Endothelial cell (in vitro differentiated cells): ENCODE measurements at places on chromosomes 11 and 22.

- peaks cover 7% of the 10 kb centered on the region for H3K4me1 ChIP-seq
- H3K4me3 ChIP-seq, result no peak overlapping the region
- no peaks in the 10 kb centered on the region for H3K36me3 ChIP-seq
These were observed 1155.6 kb downstream of the DLG2 start for GRCh38 chr11:84471501-84471900.

- H3K36me3 ChIP-seq, result no peaks in the 10 kb centered on the region
- no peak overlapping the region for H3K4me3 ChIP-seq
- H3K4me1 ChIP-seq, result peaks cover 2% of the 10 kb centered on the region
- DNase-seq, result peak; percentile 87
- H3K27ac ChIP-seq, result no peak overlapping the region
- H3K27me3 ChIP-seq, result no peaks in the 10 kb centered on the region
These were observed 12.3 kb upstream of the ASRGL1 start for GRCh38 chr11:62324731-62325556.

- H3K36me3 ChIP-seq, result peaks cover 15% of the 10 kb centered on the region
- no peaks in the 10 kb centered on the region for H3K27me3 ChIP-seq
- no peak overlapping the region for H3K27ac ChIP-seq
- H3K4me3 ChIP-seq, result no peak overlapping the region
These were observed 79.7 kb upstream of the HORMAD2 start for GRCh38 chr22:30000566-30000965.

DNA sequence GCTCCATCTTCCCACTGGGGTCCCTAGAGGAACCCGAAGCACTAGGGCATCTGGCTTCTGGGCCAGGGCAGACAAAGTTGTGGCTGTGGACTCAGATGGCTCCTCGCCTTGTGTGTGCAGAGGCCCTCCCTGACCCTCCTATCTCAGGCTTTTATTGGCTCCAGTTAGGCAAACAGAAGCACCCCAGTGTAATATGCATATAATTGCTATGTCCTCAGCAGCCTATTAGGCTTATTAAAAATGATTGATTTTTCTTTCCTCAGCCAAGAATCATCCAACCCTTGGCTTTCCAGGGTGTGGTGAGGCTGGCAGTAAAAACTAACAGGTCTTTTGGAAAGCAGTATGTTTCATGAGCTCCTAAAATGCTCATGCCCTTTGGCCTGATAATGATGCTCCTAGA, 22.3 kb downstream of the UPB1 start:
- H3K4me3 ChIP-seq, result no peak overlapping the region
- no peak overlapping the region for H3K27ac ChIP-seq
- H3K27me3 ChIP-seq, result peaks cover 1% of the 10 kb centered on the region
- peaks cover 2% of the 10 kb centered on the region for H3K4me1 ChIP-seq
- no peak for DNase-seq

DNA sequence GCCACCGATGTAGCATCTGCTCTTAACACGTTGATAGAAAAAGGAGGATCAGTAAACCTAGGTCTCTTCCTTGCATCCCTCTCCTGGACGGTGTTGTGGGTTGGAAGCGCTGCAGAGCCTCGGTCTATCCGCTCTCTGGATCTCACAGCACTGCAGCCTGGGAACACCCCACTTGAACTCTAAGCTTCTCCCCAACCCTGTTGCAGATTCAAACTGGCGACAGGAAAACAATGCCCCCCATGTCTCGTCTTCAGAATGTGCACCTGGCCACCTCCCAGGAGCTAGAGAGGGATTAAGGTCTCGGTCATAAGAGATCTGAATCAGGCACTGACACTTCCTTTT, 454 bp downstream of the TMEM218 start:
- no peak overlapping the region for H3K27ac ChIP-seq
- peaks cover 15% of the 10 kb centered on the region for H3K4me1 ChIP-seq
- no peaks in the 10 kb centered on the region for H3K36me3 ChIP-seq
- H3K4me3 ChIP-seq, result peak overlapping the region; percentile 100
- peaks cover 2% of the 10 kb centered on the region for H3K27me3 ChIP-seq

- H3K27ac ChIP-seq, result peak overlapping the region; percentile 5
- DNase-seq, result no peak
- peaks cover 22% of the 10 kb centered on the region for H3K27me3 ChIP-seq
- peaks cover 4% of the 10 kb centered on the region for H3K36me3 ChIP-seq
- H3K4me3 ChIP-seq, result peak overlapping the region; percentile 49
These were observed 1.9 kb downstream of the NEAT1 start for GRCh38 chr11:65424205-65425104.

- H3K36me3 ChIP-seq, result no peaks in the 10 kb centered on the region
- peak overlapping the region; percentile 96 for H3K27ac ChIP-seq
- DNase-seq, result peak; percentile 49
- H3K27me3 ChIP-seq, result peaks cover 1% of the 10 kb centered on the region
- H3K4me3 ChIP-seq, result peak overlapping the region; percentile 98
These were observed 869 bp upstream of the EIF4ENIF1 start for GRCh38 chr22:31490496-31490925.

DNA sequence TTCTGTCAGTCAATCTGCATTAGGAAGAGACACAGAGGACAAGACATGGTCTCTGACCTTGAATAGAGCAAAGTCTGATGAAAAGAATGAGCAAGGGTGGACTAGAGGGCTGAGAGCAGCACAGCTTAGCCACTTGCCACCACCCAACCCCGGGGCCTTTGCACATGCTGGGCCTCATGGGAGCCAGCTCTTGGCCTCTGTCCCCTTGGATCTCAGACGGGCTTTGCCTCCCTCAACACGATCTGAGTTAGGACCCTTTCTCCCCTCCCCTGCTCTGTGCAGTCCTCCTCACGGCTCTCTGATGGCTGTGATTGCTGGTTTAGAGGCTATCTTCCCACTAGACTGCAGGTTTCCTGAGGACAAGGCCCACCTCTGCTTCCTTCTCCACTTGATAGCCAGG, 131.6 kb upstream of the B3GAT1 start:
- no peak overlapping the region for H3K4me3 ChIP-seq
- peaks cover 8% of the 10 kb centered on the region for H3K27me3 ChIP-seq
- H3K4me1 ChIP-seq, result peaks cover 9% of the 10 kb centered on the region
- no peak for DNase-seq
- H3K36me3 ChIP-seq, result no peaks in the 10 kb centered on the region

- H3K4me3 ChIP-seq, result no peak overlapping the region
- H3K27me3 ChIP-seq, result peaks cover 4% of the 10 kb centered on the region
- H3K4me1 ChIP-seq, result peaks cover 40% of the 10 kb centered on the region
- H3K36me3 ChIP-seq, result no peaks in the 10 kb centered on the region
These were observed 103.3 kb upstream of the B3GAT1 start for GRCh38 chr11:134515081-134515960.
